Activated CD4-positive, alpha-beta T cell treated with anti-CD3 and anti-CD28 coated beads for 36 hours (primary cell): ENCODE measurements at places on chromosomes 3 and 15. TPM values are rescaled to one million over a fixed set of nuclear protein-coding genes. Genes with fewer than 3 reads are reported as not detected.

- no peaks in the 10 kb centered on the region for H3K36me3 ChIP-seq
- H3K27ac ChIP-seq, result no peak overlapping the region
- H3K4me3 ChIP-seq, result no peak overlapping the region
- DNase-seq, result peak; percentile 27
- H3K27me3 ChIP-seq, result peaks cover 14% of the 10 kb centered on the region
- H3K4me1 ChIP-seq, result no peaks in the 10 kb centered on the region
Observed at GRCh38 chr3:150146991-150147761, 176.5 kb upstream of the PFN2 start.

GRCh38 chr3:38746641-38747040 is 69.4 kb downstream of the SCN10A start:
- no peak overlapping the region for H3K27ac ChIP-seq
- no peaks in the 10 kb centered on the region for H3K4me1 ChIP-seq
- no peak overlapping the region for H3K4me3 ChIP-seq
- no peaks in the 10 kb centered on the region for H3K36me3 ChIP-seq
- no peak for DNase-seq
- H3K27me3 ChIP-seq, result peaks cover 13% of the 10 kb centered on the region

DNA sequence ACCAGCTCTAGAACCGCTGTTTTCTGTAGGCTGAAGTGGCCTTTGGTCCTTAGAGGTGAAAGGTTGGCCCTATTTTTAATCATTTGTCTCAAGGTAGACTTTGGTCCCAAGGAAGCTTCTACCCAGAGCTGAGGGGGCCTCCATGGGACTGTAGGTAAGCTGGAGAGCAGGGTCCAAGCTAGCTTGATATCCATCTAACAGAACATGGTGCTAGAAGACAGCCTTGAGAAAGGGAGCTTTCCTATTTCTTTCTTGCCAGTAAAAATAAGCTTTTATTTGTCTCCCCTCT is 3.6 kb upstream of the TNFAIP8L3 start:
- DNase-seq, result no peak
- no peak overlapping the region for H3K27ac ChIP-seq
- peaks cover 3% of the 10 kb centered on the region for H3K4me1 ChIP-seq
- H3K27me3 ChIP-seq, result peaks cover 48% of the 10 kb centered on the region

- no peaks in the 10 kb centered on the region for H3K27me3 ChIP-seq
- H3K4me3 ChIP-seq, result no peak overlapping the region
- no peaks in the 10 kb centered on the region for H3K36me3 ChIP-seq
Observed at GRCh38 chr15:100901296-100901695, 17.9 kb upstream of the LRRK1 start.

DNA sequence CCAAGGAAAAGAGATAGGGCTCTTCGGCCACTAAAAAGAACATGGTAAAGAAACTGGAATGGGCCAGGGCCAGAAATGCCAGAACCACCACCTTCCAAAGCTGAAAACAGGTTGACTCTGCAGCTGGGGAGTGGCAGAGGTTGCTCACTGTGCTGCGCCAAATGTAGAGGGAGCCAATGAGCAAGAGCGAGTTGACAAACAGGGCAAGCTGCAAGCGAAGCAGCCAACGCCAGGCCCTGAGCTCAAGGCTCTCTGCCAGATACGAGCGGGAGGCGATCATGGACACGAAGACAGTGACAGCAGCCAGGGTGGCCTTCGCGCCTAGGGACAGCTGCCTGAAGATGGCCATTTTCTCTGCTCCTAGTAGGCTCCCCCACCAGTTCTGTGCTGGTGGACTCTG is 3.1 kb downstream of the GLB1 start:
- no peak overlapping the region for H3K4me3 ChIP-seq
- peaks cover 51% of the 10 kb centered on the region for H3K36me3 ChIP-seq
- no peak overlapping the region for H3K27ac ChIP-seq
- DNase-seq, result no peak

GRCh38 chr3:142251951-142252350 is 26.6 kb upstream of the GK5 start:
- peaks cover 2% of the 10 kb centered on the region for H3K27me3 ChIP-seq
- H3K27ac ChIP-seq, result no peak overlapping the region
- H3K4me3 ChIP-seq, result no peak overlapping the region
- peaks cover 2% of the 10 kb centered on the region for H3K36me3 ChIP-seq

DNA sequence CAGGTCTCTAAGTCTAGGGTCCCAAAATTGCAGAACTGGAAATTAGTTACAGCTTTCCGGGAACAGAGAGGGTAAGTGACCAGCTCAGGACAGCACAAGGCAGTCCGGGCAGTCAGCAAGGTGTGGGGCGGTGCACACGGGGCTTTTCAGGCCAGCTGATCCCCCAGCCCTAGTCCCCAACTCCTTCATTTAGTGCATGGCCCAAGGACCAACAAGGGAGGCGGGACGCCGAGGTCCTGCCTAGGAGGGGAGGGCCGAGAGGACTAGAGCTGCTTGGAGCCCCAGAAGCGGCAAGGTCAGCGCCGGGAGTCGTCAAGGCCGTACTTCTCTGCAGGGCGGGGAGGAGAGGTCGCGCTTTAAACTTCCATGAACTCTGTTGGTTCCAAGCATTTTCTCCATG is 2.0 kb upstream of the PDE8A start:
- H3K36me3 ChIP-seq, result peaks cover 5% of the 10 kb centered on the region
- H3K27me3 ChIP-seq, result no peaks in the 10 kb centered on the region
- DNase-seq, result no peak
- H3K4me3 ChIP-seq, result peak overlapping the region; percentile 84
- H3K27ac ChIP-seq, result peak overlapping the region; percentile 90

DNA sequence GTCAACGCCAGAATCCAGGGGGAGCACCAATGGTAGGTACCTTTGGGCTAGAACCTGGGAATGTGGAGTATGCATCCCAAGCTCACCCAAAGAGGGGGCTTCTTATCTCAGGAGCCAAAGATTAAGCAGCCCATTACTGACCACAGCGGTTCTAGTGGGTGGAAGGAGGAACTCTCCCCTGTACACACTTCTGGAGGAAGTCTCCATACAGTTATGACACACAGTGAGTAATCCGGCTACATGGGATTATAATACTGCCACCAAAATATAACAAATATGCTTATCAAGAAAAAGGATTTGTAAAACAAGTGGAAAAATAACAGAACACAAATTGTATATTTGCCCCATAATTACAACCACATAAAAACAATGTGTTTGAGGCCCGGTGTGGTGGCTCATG is 8.4 kb downstream of the MYO1E start:
- H3K4me1 ChIP-seq, result no peaks in the 10 kb centered on the region
- H3K27ac ChIP-seq, result no peak overlapping the region
- no peak overlapping the region for H3K4me3 ChIP-seq
- DNase-seq, result no peak

- H3K36me3 ChIP-seq, result peaks cover 19% of the 10 kb centered on the region
- H3K4me1 ChIP-seq, result no peaks in the 10 kb centered on the region
- H3K27ac ChIP-seq, result no peak overlapping the region
- H3K4me3 ChIP-seq, result no peak overlapping the region
- H3K27me3 ChIP-seq, result no peaks in the 10 kb centered on the region
Observed at GRCh38 chr3:57910990-57911389, 97.2 kb upstream of the FLNB start.

GRCh38 chr3:184129012-184129411 is 6.1 kb upstream of the EIF2B5 start:
- H3K4me3 ChIP-seq, result no peak overlapping the region
- no peaks in the 10 kb centered on the region for H3K36me3 ChIP-seq
- peak; percentile 41 for DNase-seq
- no peaks in the 10 kb centered on the region for H3K27me3 ChIP-seq

GRCh38 chr3:44795197-44795596 is 33.6 kb downstream of the KIF15 start:
- no peaks in the 10 kb centered on the region for H3K4me1 ChIP-seq
- DNase-seq, result no peak
- no peak overlapping the region for H3K4me3 ChIP-seq
- H3K36me3 ChIP-seq, result peaks cover 48% of the 10 kb centered on the region
- H3K27me3 ChIP-seq, result no peaks in the 10 kb centered on the region
- H3K27ac ChIP-seq, result no peak overlapping the region

DNA sequence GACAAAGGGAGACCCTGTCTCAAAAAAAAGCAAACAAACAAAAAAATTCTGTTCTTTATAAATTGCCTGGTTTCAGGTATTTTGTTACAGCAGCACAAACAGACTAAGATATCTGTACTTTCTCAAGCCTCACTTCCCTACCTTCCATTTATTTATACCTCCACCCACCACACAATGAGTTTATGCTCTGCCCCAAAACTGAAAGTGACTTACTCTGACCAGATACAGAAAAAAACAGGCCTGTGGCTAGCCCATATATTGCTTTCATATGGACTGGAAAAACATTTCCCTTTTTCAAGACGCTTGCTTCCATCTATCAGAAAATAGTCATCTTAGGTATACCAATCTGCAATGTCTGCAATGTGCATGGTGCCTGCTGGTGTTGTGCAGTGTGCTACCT is 8.7 kb upstream of the GPD1L start:
- H3K4me3 ChIP-seq, result no peak overlapping the region
- H3K4me1 ChIP-seq, result no peaks in the 10 kb centered on the region
- no peak overlapping the region for H3K27ac ChIP-seq
- H3K36me3 ChIP-seq, result peaks cover 3% of the 10 kb centered on the region
- no peak for DNase-seq

GRCh38 chr3:125194061-125194848 is 18.3 kb downstream of the SLC12A8 start:
- no peaks in the 10 kb centered on the region for H3K4me1 ChIP-seq
- H3K27me3 ChIP-seq, result peaks cover 19% of the 10 kb centered on the region
- no peak overlapping the region for H3K4me3 ChIP-seq
- DNase-seq, result no peak
- no peak overlapping the region for H3K27ac ChIP-seq

GRCh38 chr15:33028495-33028894 is 166.0 kb downstream of the FMN1 start:
- H3K4me1 ChIP-seq, result peaks cover 9% of the 10 kb centered on the region
- no peaks in the 10 kb centered on the region for H3K36me3 ChIP-seq
- H3K4me3 ChIP-seq, result no peak overlapping the region
- H3K27me3 ChIP-seq, result no peaks in the 10 kb centered on the region
- H3K27ac ChIP-seq, result no peak overlapping the region
- DNase-seq, result no peak

- DNase-seq, result no peak
- H3K4me1 ChIP-seq, result no peaks in the 10 kb centered on the region
- no peak overlapping the region for H3K4me3 ChIP-seq
- H3K27me3 ChIP-seq, result no peaks in the 10 kb centered on the region
Observed at GRCh38 chr3:97278506-97278905, 464.1 kb downstream of the EPHA6 start.

DNA sequence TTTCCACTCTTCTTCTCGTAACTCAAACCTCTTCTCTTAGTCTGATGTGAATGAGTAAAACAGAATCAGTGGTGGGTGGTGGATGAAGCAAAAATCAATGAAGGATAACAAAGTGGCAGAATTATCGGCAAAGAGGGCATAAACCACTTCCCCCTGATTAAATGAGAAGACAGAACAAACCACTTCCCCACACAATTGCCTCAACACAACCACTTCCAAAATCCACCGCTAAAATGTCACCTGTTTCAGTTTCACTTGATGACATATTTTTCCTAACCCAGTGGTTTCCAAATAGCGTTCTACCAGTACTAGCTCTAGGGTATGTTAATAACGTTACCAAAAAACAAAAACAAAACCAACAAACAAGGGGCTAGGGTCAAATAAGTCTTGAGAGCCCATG is 478.7 kb upstream of the WNT5A start:
- peaks cover 6% of the 10 kb centered on the region for H3K4me1 ChIP-seq
- no peaks in the 10 kb centered on the region for H3K27me3 ChIP-seq
- H3K36me3 ChIP-seq, result no peaks in the 10 kb centered on the region
- no peak overlapping the region for H3K4me3 ChIP-seq
- no peak overlapping the region for H3K27ac ChIP-seq

GRCh38 chr3:30934208-30934550 is 39.7 kb upstream of the GADL1 start:
- H3K36me3 ChIP-seq, result no peaks in the 10 kb centered on the region
- H3K4me1 ChIP-seq, result peaks cover 8% of the 10 kb centered on the region
- no peak overlapping the region for H3K27ac ChIP-seq
- H3K27me3 ChIP-seq, result no peaks in the 10 kb centered on the region
- DNase-seq, result peak; percentile 10

DNA sequence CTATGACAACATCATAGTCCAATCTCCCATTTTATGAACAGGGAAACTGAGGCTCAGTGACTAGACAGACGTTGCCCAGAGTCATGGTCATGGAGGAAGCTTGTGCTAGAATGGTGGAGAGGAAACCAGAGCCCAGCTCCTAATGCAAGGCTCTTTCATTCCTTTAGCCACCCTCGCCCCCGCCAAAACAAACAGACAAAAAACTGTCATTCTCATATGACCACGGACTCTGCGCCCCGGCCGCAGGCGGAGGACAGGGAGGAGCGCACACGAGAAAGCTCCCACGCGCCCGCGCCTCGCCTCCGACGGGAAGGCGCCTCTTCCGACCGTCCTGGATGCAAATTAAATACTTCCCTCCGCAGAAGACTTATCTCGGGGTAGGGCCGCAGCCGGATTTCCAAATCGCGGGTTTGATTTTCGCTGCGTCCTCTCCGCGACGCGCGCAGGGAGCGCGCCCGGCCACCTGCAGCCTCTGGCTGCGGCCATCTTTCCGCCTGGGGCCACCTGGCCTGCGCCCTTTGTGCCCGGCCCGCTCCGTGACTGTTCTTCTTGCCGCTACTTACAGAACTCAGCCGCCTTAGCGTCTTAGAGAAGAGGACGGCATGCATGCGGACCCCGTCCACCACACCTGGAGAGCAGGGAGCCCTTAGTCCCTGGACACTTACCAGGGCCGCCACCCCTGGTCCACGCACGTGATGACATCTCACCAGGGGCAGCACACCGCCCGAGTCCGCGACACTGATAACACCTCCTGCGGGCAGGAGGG is 670 bp upstream of the ATP13A3 start:
- H3K27ac ChIP-seq, result peak overlapping the region; percentile 83
- DNase-seq, result peak; percentile 67
- H3K4me1 ChIP-seq, result peaks cover 46% of the 10 kb centered on the region
- peaks cover 49% of the 10 kb centered on the region for H3K36me3 ChIP-seq

GUCA1C gene
- not detected for total RNA-seq

TTLL13 gene
- 0.39 TPM for total RNA-seq

AGBL1 gene
- 0.04 TPM for total RNA-seq

APBA2 gene
- 17.5 TPM for total RNA-seq

PLA2G4F gene
- total RNA-seq, result not detected

ABHD17C gene
- total RNA-seq, result 6.7 TPM

CYP8B1 gene
- not detected for total RNA-seq

SLC12A1 gene
- total RNA-seq, result not detected

LRRC15 gene
- total RNA-seq, result not detected

MEIS2 gene
- not detected for total RNA-seq

CTDSPL gene
- total RNA-seq, result 5.3 TPM

KLHL6 gene
- total RNA-seq, result 64.7 TPM

PARP3 gene
- 12.2 TPM for total RNA-seq

TGM5 gene
- total RNA-seq, result not detected
